ENCODE measurements at places on chromosomes 7 and 10.

GRCh38 chr10:124926548-124926947 is 15.4 kb upstream of the ZRANB1 start:
- DNase-seq, result no peak

DNA sequence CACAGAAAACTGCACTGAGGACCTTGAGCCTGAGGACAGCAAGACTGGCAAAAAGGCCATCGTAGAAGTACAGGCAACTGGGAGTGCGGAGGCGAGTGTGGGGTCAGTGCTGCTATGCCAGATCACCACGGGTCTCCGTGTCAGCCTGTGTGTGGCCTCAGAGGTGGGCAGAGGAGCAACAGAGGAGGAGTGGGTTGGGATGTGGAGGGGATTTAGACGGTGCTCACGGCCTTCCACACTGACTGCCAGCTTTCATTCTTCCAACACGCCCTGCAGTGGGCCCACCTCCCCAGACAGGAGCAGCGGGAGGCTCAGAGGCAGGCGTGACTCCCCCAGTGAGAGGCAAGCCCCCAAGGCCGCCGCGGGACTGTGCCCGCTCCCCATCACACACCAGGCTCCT is 17.0 kb upstream of the ZMIZ1 start:
- DNase-seq, result no peak

DNA sequence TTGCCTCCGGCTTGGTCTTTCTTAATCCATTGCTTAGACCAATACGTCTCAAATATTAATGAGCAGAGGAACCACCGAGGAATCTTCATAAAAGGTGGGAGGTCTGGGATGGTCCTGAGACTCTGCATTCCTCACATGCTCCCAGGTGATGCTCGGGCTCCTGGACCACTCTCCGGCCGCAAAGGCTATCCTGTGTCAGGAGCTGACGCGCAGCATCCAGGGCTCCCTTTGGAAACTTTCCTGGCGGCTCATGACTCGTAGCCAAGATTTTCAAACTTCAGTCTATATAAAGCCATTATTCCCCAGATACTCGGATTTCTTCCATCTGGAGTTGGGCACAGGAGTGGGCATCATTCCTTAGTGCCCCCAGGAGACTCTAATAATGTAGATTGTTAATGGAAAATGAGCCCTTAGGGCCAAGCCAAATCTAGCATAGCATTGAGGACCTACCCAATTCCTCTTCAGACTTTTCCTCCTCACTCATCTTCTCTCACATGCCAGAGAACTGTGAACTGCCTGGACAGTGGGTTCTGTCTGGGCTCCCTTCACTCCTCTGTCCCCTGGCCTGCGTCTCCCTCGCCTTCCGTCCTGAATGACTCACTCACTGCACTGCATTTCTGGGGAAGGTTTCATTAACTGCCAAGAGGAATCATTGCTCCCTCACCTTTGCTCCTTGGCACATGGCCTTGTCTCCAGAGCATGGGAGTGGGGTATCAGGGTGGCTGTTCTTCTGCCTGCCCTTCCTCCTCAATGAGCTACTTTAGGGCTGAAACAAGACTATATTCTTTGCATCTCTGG is 89.3 kb downstream of the MKI67 start:
- no peak for DNase-seq

GRCh38 chr7:46152696-46153095 is 231.6 kb upstream of the IGFBP3 start:
- no peak for DNase-seq

DNA sequence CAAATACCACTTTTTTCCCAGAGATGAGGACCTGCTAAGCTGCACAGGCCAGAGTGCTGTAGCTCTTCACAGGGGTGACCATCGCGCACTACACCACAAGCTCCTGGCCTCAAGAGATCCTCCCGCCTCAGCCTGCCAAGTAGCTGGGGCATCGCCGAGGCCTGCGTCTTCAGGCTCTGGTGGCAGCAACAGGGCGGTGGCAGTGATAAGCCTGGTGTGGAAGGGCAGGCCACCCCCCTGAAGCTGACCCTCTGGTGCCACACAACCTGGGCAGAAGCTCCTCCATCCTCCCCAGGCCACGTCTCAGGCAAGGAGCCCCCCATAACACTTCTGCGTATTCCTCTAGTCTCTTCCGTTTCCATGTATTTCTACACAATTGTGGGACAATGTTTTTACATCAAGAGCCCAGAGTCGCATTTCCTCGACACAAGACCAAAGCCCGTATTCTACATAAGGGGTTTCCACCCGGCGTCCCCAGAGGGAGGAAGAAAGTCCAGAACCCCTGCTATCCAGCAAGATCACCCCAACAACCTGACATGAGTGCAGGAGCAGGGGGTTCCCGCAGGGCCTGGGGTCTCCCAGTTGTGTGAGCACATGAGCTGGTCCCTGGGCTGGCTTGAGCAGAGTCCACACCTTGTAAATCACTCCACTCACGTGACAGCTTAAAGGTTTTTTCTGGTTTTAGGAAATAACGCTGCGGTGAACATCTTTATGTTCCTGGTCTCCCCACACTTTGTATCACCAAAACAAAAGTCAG is 37.6 kb upstream of the NCAPG2 start:
- DNase-seq, result no peak

- no peak for DNase-seq
Measured at GRCh38 chr10:99733366-99733765, 1.3 kb downstream of the CUTC start.

DNA sequence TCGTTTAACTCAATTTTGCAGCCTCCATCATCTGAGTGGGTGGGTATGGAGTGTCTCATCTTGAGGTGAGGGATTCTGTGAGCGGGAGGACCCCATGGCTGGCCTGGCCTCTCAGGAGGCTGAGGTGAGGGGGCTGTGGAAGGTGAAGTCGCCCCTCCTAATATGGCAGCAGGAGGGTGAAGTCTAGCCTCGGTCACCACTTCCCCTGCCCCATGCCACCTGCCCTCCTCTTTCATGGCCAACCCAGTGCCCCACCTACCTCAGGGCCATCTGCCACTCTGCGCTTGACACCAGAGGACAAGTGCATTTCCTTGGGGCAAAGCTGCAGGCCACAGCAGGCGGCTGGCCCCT is 8.7 kb downstream of the RASGEF1A start:
- DNase-seq, result no peak

DNA sequence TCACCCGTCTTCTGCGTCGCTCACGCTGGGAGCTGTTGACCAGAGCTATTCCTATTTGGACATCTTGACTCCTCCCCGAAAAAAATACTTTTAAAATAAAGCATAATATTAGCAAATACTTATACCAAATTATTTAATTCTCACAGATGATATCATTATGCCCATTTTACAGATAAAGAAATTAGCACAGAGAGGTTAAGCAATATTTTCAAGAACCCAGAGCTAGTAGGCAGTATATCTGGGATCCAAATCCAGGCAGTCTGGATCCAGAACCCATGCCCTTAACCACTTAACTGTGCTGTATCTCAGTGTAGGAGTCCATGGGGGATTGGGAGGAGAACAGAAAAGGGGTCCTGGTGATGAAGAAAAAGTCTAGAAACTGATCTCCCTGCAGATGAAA is 6.1 kb downstream of the IQUB start:
- DNase-seq, result no peak

GRCh38 chr7:158976849-158977593 is 120.7 kb downstream of the DYNC2I1 start:
- DNase-seq, result peak; percentile 85

- DNase-seq, result no peak
Measured at GRCh38 chr10:95756041-95756761, at the start of gene ENTPD1. ENTPD1 (plus strand) TSS chr10:95756163; CDS start chr10:95756240, 77 bp downstream.

DNA sequence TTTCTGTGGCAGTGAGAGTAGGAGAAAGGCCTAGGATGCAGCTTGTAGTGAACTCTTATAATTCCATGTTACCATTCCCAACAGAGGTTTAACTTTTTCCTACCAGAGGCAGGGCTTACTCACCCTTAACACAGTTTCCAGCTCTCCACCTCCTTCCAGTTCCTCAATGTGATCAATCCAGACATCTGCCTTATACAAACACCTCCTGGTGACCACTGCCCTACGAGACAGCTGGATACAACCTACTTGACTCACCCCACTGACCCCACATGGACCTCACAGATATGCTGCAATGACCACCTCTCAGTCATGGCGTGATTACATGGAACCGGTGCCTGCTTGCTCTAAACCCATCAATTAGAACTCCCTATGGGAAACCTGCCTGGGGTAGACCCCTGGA is 326.5 kb downstream of the TNS3 start:
- DNase-seq, result no peak

DNA sequence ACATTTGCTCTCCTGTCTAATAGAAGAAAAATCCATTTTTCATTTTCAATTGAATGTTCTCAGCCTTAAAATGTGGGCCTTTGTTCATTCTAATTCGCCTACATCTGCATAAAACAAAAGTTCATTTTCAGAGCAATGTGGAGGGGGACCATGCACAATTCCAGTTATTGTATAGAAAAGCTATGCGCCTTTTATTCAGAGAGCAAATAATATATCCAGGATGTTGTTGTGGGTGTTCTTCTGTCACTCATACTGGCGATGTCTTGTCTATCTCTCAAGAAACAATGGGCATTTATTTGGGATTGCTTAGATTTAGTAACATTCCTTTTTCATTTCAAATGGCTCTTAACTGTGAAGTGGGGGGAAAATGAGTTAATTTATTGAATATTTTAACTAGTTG is 56.4 kb downstream of the KIF5B start:
- DNase-seq, result no peak

GRCh38 chr10:69406302-69406811 is 10.4 kb downstream of the TACR2 start:
- no peak for DNase-seq

DNA sequence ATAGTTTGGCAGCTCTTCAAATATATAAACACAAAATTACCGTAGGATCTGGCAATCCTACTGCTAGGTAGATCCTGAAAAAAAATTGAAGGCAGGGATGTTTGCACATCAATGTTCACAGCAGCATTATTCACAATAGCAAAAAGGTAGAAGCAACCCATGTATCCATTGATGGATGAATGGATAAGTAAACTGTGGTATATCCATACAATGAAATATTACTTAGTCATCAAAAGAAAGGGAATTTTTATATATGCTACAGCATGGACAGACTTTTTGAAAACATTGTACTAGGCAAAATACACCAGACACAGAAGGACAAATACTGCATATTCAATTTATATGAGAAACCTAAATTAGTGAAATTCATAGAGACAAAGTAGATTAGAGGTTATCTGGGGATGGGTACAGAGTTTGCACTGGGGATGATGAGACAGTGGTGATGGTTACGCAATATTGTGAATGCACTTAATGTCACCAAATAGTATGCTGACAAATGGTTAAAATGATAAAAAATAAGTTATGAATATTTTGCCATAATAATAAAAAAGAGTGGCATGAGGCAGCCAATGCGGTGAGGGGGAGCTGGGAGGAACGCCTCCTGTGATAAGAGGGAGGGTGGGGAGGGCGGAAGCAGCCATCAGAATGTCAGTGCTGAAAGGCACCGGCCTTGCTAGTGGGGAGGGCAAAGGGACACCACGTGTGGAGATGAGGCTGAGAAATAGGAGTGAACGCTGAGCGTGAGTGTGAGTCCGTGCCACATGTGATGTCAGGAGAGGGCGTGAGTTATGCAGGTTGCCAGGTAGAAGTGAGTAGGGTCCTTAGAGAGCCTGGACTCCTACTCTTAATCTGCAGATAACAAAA is 386.1 kb upstream of the PODXL start:
- DNase-seq, result no peak

GRCh38 chr10:49131507-49132361 is 2.1 kb downstream of the FAM170B start:
- no peak for DNase-seq

DNA sequence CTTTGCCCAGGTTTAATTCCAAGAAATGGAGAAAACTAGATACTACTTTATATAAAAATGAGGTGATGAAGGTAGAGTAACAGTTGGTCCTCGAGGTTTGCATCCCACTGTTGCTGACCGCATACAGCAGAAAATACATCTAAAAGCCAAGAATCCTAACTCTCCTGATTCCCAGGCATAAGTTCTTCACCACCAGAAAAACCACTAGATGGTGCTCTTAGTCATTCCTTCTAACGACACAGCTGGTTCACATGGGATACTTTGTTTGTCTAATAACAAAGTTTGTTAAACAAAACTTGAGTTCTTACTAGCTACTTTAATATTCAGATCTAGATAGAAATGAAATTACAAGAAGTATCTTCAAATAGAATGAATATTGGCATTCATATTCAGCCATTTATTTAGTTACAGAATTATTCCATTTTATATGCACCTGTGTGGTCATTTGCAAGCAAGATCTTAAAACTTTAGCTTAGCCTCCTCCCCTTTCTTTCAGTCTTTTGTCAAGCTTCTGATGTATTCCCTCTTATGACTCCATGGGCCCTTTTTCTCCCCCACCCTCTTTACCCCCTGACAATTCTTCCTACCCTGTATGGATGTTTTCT is 54.1 kb upstream of the CYP26C1 start:
- DNase-seq, result no peak

GRCh38 chr10:53412651-53413050 is 640.1 kb upstream of the MBL2 start:
- DNase-seq, result no peak

DNA sequence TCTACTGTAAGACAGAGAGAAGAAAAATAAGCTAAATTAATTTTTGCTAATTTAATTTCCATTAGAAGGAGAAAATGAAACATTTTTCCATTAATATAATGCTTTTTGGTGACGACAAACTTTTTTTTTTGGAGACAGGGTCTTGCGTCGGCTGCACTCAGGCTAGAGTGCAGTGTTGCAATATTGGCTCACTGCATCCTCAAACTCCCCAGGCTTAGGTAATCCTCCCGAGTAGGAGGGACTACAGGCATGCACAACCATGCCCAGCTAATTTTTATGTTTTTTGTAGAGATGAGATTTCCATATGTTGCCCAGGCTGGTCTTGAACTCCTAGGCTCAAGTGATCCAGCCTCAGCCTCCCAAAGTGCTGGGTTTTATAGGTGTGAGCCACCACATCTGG is 229.8 kb upstream of the LRRN3 start:
- DNase-seq, result no peak

GRCh38 chr10:42753126-42753506 is 29.5 kb upstream of the BMS1 start:
- DNase-seq, result peak; percentile 57

DNA sequence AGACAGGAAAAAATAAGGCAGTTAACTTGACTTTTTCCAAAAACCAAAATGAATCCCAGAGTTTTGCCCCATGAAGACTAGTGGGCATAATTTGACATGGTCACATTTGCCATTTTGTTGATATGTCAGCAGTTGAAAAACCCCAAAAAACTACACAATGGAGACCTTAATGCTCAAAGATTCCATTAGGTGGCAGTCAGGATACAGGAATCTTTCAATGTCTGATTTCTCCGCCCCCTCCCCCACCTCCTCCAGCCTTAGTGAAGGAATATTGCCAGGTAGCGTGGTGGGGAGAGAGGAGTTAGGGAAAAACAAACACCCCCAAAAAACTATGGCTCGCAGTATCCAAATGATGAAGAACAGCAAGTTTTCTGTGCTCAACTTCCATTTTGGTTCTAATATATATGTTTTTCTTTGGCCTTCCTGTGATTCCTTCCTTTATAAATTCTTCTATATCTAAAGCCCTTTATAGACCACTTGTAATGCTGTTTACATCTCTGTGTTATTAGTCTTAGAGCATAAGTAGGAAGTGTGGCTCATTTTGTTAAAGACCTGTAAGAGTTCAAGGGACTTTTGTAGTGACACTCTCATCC is 6.7 kb upstream of the SMNDC1 start:
- peak; percentile 13 for DNase-seq

- DNase-seq, result no peak
Measured at GRCh38 chr10:114179747-114180146, 594 bp downstream of the TDRD1 start.

Measured in T-helper 2 cell (primary cell).